ENCODE measurements at places on chromosomes 1 and 21.

DNA sequence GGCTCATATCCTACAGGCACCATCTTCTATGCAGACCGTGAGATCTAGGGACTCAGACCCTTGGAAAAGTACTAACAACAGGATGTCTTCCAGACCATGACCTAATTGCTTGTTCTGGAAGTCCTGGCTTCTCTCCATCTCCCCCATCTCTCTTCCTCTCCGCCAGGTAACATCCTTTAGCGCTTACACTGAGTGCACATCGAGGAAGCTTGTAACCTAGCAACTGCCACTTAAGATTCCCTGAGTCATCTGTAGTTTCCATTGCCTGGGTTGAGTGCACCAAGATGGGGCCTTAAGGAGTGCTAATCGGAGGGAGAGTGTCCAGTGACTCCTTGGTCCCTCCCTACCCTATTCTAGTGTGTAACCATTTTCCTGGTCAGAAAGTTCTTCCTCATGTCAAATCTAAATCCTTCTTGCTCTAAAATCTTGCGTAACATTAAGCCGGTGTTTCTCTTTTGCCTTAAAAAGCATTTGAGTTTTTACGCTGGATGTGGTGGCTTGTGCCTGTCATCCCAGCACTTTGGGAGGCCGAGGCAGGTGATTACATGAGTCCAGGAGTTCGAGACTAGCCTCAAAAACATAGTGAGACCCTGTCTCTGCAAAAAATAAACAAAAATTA lies 9.7 kb downstream of the KLHDC8A start:
- DNase-seq: no peak

DNA sequence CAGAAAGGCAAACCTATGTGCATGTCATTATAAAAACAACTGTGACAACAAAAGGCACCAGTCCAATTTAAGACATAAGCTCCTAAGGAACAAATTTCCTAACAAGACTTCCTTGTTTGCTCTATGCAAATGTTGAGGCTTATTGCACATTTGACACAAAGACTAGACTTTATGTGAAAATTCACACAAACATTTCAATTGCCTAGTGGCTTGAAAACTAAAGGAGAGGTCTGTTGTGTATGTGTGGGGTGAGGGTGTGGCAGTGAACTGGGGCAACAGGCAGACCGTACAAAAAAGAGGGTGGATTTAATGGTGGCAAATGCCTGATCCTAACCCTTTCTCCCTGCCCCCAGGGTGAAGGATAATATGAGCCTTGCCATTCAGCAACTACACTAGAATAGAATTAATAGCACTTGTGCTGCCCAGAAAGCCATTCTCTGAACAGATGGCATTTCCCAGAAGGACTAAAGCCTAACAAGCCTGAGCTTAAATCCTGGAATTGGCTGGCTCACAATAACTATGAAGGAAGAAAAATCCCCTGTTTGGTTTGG lies 73.9 kb downstream of the GLUL start:
- DNase-seq: no peak

DNA sequence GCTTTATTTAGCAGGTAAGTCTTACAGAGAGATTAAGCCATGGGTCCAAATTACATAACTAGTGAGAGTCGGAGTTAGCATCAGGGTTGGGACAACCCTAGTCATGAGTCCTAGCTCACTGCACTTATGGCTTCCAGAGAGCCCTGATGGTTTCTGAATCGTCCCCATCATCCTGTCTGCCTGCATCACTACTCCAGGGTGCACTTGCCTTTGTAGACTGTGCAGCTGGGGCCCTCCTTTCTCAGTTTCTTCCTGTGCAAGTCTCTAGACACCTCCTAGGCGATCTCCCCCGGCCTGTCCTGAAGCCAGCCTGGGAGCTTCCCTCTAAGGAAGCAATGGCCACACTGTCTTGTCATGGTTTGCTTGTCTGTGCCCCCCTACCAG lies 37.1 kb downstream of the KIAA0040 start:
- DNase-seq: no peak

- DNase-seq: no peak
Observed at GRCh38 chr1:71232786-71233185, 152.0 kb upstream of the ZRANB2 start.

DNA sequence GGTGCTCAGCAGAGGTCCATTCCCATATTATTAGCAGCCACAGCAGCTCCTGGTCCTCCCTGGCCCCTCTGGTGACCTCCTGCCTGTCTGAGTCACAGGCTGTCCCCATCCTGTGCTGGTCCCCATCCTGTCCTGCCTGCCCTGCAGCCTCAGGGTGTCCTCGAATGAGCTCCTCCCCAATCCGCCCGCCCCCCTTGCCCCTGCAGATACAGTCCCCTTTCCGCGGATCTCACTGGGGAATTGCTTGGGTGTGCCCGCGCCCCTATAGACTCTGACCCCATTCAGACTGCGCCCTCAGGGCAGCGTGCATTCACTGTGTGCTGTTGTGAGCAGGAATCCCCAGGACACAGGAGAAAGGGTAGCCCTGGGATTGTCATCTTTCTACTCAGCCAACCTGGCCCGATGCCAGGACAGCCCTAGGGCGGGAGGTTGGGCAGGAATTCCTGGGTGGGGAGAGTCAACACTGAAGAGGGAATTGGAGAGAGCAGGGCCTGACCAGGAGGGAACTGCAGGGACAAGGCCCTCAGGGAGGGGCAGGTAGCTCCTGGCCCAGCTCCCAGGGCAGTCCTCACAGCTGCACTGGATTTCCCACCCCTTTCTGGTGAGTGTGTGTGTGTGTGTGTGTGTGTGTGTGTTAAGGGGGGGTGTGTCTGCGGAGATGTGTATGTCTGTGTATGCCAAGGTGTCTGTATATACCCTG lies 1.1 kb upstream of the GUCA2A start:
- DNase-seq: no peak

DNA sequence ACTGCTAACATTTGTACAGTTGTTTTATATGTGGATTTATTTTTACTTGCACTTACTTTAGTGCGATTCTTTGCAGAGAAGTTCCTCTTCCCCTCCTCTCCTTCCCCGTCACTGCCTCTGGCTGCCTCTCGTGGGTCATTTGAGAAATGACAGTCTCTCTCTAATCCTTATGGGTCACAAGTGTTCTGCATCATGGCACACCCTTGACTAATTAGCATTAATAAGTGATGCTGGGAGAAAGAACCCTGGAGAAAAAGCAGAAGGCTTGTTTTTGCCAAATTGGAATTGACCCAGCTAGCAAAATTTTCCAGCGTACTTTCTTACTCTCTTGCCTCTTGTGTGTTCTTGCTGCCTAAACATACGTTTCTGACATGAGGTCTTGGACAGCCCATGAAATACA lies 301.2 kb downstream of the DUSP10 start:
- no peak for DNase-seq

- DNase-seq: no peak
Observed at GRCh38 chr1:213250041-213250440, 199.0 kb downstream of the RPS6KC1 start.

Measured in stimulated activated CD4-positive, alpha-beta T cell treated with anti-CD3 and anti-CD28 coated beads, Interleukin-1b, Interleukin-23, amount 100 ng/mL, for 48 hours (primary cell).